Stimulated activated CD8-positive, alpha-beta memory T cell treated with anti-CD3 and anti-CD28 coated beads, Interleukin-4, amount 100 ng/mL, for 48 hours (primary cell): ENCODE measurements at places on chromosomes 1 and 21.

GRCh38 chr1:210250998-210251679 is 18.5 kb downstream of the SERTAD4 start:
- peak; percentile 53 for DNase-seq

- DNase-seq: no peak
Measured at GRCh38 chr1:27398405-27399149, 6.2 kb downstream of the GPR3 start.

GRCh38 chr1:162939035-162939434 is 78.1 kb upstream of the CCDC190 start:
- no peak for DNase-seq

DNA sequence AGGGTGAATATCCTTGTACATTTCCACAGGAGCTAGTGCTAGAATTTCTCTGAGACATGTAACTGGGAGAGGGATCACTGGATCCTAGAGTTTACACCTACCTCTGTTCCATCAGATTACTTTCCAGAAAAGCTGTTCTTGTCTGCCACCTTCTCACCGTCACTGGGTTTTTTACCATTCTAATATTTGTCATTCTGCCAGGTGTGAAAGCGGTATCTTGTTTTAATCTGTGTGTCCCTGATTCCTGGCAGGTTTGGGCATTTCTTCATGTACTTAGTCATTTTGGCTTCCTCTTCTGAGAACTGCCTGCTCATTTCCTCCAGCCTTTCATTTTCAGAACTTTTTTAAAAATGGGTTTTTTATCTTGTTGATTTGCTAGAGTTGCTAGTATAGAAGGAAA is 5.1 kb downstream of the PMF1 start:
- no peak for DNase-seq

DNA sequence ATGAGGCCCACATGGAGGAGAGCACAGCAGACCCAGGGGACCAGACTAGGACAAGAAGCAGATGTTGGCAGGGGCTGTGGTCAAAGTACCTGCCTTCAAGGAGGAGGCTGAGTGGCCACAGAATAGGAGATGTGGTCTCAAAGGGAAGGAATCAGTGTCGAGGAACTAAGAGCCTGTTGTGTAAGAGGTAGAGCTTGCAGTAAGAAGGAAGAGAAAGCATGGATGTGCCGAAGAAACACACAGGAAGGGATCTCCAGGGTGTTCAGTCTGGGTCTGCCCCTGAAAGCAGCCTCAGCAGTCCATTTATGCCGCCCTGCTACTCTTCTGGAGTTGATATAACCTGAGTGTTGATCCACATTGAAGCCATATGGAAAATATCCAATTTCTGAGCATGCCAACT is 83.9 kb downstream of the NID1 start:
- no peak for DNase-seq

DNA sequence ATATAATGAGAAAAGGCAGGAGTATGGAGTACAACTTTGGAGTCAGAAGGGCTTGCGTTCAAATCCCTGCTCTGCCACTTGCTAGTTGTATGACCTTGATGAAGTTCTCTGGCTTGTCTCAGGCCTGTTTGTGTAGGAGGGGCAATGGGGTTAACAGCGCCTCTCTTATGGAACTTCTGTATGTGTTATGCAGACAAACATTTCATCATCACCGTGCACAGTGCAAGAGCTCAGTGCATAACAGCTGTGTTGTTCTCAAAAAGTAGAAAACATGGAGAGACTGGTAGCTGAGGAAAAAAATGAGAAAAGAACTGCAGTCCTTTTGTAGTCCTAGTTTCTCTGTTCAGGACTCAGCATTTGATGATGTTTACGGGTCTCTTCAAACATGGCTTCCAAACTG is 10.4 kb upstream of the ZNF648 start:
- DNase-seq: no peak

- DNase-seq: no peak
Measured at GRCh38 chr1:101051688-101052638, 26.4 kb upstream of the DPH5 start.

- no peak for DNase-seq
Measured at GRCh38 chr1:78474092-78474491, 16.7 kb upstream of the PTGFR start.

GRCh38 chr1:232300466-232300865 is 329.5 kb downstream of the SIPA1L2 start:
- no peak for DNase-seq

DNA sequence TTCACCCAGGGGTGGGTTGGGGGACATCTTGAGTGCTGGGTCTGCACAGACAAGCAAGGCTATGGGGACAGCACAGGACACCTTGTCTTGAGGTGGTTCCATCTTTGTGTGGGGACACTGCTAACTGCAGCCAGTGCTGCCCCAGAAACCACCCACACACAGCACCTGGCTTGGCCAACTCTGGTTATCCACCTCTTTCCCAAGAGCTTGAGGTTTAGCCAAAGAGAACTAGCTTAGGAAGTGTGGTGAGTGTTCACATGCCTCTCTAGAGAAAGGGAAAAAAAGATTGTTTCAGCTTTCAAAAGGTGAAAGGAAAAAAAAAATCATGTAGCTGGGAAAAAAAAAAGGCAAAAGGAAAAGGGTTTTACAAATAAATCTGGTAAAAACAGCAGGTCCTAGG is 32.4 kb downstream of the BCAR3 start:
- DNase-seq: no peak

DNA sequence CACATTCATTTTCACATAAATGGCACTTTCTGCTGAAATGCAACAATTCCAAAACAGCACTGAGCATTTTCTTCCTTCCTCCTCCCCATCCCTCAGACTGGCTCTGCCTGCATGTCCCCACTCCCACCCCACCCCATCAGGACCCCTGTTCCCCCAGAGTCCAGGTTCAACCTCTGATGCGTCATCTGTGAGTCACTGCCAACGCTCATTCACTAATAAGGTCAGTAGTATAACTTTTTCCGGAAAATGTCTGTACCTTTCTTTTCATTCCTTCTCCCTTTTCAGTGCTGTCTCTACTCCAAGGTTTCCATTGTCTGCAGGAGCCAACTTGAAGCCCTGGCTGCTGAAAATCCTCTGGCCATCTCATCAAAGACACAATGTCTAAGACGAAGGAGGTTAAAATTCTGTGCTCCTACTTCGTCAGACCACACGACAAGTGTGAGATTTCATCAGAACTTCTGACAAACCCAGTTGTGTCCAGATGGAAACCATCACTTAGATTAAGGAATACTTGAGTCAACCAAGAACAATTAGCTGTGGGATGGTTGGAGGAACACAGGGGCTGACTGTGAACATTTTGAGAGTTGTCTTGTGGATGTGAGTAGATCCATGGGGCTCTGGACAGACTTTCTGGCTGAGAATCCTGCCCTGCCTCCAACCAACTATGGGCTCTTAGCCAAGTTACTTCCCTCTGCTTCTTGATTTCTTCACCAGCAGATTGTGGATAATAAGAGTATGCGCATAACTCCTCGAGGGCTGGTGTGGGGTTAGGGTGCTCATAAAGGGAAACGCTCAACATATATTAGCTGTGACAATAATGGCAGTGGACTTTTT is 35.6 kb upstream of the UTS2 start:
- DNase-seq: no peak

DNA sequence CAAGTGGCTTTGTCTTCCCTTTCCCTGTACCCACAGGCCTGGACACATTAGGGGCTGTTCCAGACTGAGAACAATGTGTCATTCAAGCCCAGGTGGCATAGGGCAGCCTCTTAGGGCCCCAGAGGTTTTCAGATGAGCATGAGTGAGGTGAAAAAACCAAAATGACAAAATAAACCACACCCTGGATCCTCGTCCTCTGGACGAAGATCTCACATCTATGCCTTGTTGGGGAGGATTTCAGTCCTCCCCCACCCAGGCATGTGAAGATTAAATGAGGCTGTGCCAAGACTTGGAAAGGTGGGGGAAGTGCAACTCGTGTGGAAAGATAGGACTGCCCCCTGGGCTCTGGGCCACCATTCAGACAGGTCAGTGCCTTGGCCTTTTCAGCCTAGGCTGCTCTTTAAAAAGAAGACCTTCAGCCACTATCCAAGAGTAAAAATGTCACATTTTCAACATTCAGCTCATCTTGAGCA is 32.8 kb upstream of the IL19 start:
- DNase-seq: no peak

DNA sequence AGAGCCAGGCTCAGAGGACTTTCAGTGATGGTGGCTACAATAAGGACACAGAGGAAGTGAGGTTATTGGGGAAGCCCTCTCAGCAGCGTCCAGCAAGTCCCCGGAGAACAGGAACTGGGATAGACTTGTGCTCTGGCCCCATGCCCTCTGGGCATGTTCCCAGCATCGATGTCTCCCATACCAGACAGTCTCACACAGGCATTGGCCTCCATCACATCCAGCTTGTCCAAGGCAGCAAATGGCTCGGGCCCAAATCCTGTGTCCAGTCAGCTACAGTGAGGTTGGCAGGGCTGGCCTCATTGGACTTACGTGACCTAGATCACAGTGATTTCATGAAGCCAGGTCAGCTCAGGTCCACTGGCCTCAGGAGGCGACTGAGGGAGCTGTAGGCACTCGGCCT is 19.6 kb upstream of the TMEM54 start:
- no peak for DNase-seq

- no peak for DNase-seq
Measured at GRCh38 chr21:46550116-46550941, 54.6 kb downstream of the S100B start.

DNA sequence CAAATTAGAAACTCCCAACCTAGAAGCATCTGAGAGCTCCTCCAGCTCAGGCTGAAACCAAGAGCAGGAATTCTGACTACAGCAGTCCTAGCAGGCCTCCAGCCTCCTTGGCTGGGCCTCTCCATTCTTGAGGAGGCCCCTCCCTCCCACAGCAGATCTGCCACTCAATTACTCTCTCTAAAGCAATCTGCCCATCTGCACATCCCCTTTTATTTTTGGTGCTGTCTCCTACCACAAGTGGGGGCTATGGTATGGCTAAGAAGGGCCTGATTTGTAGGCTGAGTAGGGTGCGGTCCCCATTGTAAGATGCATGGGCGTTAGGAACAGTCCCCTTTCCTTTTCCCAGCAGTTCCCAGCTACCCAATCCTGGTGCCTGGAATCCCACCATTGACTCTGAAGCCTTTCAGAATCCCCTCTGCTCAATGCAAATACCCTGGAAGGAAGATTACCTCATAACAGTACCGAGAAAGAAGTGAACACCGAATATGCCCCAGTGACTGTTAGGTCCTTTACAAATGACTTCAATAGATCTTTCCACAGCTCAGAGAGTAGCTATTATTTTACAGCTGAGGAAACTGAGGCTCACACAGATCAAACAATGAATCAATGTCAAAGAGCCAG is 11.6 kb upstream of the TTC39A start:
- DNase-seq: no peak

DNA sequence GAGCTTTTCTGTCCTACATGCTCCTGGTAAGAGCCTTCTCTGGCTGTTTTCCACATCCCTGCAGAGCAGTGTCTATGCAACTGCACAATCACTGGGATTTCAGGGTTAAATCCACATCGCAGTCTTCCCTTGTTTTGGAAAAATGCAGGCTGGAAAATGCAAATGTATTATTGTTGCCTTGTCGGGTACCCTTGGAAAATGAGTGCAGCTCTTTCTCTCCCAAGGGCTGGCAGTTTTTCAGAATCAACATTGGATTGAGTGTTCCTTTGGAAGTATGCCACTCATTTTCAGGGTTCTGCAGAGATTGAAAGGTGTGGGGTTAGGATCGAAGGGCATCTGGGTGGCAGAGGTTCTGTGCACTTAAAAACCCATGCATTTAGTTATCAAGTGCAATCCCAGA is 3.2 kb downstream of the NOS1AP start:
- DNase-seq: no peak

GRCh38 chr1:109136766-109137165 is 22.9 kb downstream of the ELAPOR1 start:
- no peak for DNase-seq

DNA sequence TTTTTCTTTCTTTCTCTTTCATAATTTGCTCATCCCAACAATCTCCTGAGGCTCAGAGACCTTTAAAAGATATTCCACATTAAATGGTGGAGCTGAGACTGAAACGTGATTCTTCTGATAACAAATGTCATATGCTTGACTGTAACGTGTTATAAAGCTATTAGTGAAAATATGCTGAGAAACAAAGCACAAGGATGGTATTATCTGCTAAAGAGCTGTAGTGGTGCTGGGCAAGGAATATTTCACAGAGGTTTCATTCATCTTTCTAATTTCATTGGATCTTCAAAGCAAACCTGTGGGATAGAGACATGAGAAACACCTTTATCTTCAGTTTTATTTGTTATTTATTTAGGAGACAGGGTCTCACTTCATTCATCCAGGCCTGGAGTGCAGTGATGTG is 98.1 kb upstream of the WLS start:
- DNase-seq: no peak

GRCh38 chr21:29078869-29079767 is 5.7 kb upstream of the CCT8 start:
- peak; percentile 47 for DNase-seq

GRCh38 chr1:187787736-187788135 is 959.0 kb downstream of the PLA2G4A start:
- DNase-seq: no peak

DNA sequence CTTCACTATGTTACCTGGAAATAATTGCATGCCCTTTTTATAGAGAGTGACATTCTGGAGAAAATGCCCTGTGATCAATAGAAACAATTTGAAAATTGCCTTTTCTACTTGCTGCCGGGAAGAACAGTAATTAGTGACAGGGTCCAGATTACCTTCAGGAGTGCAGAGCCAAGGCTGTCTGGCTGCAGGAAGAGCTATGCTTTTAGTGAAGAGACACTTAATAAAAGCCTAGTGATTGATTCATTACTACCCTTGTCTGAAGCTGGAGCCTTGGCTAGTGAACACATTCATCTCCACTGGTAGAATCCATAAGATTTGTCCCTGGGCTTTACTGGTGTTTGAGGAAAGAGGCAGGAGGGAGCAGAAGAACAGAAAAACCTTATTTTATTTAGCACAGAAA is 12.9 kb upstream of the DNASE2B start:
- DNase-seq: no peak

DNA sequence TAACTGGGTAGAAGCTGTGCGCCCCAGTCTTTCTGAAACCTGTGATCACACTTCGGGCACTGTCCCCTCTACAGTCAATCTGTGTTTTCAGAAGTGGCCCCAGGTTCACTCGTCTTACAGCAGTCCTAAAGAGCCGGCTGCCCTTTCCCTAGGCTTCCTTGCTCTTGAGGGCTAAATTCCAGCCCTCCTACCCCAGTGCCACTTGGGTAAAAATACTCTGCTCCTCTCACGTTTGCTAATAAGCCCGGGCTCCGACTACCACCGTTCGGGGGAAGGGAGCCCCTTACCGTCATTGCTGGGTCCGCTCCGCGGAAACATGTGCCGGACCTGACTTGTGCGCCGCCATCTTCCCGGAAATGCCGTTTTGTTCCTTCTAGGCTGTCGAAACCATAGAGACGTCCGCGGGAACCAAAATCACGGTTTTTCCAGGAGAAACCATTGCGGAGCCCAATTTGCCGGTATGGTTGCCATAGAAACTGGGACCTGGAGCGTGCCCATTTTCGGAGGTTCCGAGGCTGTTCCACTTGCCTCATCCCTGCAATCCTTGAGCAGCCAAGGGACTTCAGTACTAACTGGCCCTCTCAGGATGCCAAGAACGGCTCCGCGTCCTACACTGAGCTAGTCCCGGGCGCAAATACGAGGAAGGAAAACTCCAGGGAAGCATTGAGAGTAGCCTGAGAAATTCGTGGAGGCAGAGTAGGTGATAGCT is at the start of gene GPATCH4:
Gene GPATCH4 (minus strand): TSS at position 358 of the 709 bp plus-strand sequence.
- DNase-seq: peak; percentile 84

GRCh38 chr1:113035086-113035485 is 37.9 kb upstream of the LRIG2 start:
- DNase-seq: no peak

GRCh38 chr1:10253755-10254154 is 43.4 kb downstream of the KIF1B start:
- no peak for DNase-seq

- DNase-seq: no peak
Measured at GRCh38 chr1:244854166-244854565, 10.2 kb downstream of the HNRNPU start.
